ENCODE measurements at places on chromosomes 11 and 22.

- no peak overlapping the region for H3K4me3 ChIP-seq
- H3K27me3 ChIP-seq, result no peaks in the 10 kb centered on the region
- no peaks in the 10 kb centered on the region for H3K36me3 ChIP-seq
Observed at GRCh38 chr11:88520391-88520790, 182.9 kb upstream of the CTSC start.

- DNase-seq, result no peak
- H3K36me3 ChIP-seq, result peaks cover under 1% of the 10 kb centered on the region
- H3K27me3 ChIP-seq, result no peaks in the 10 kb centered on the region
- H3K4me1 ChIP-seq, result no peaks in the 10 kb centered on the region
- no peak overlapping the region for H3K27ac ChIP-seq
- no peak overlapping the region for H3K4me3 ChIP-seq
Observed at GRCh38 chr11:86638673-86639072, 33.7 kb downstream of the ME3 start.

DNA sequence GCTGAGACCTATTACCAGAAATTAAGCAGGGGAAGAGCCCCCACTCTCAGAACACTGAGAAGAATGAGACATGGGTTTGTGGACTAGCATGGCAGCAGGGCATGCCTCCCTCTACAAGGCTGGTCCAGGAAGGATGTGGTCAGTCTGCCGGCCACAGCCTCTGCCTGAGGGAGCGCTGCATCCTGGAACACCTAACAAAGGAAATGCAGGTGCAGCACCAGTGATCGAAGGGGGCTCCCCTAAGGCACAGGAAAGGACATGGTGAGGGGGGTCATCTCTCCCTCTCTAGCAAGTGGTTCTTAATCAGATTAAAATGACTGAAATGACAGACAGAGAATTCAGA, 40.6 kb upstream of the ARL14EP start:
- peaks cover 15% of the 10 kb centered on the region for H3K4me1 ChIP-seq
- H3K36me3 ChIP-seq, result no peaks in the 10 kb centered on the region
- no peak overlapping the region for H3K27ac ChIP-seq
- H3K27me3 ChIP-seq, result no peaks in the 10 kb centered on the region

DNA sequence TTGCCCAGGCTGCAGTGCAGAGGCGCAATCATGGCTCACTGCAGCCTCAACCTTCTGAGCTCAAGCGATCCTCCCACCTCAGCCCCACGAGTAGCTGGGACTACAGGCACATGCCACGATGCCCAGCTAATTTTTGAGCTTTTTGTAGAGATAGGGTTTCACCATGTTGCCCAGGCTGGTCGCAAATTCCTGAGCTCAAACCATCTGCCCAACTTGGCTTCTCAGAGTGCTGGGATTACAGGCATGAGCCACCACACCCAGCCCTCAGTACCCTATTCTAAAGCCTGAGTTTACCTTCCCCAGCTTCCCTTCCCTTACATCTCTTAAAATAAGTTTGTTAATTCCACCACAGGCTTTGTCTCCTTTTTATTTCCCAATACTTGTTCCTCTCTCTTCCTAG, 59.1 kb downstream of the AMBRA1 start:
- DNase-seq, result no peak
- peaks cover 7% of the 10 kb centered on the region for H3K36me3 ChIP-seq
- H3K4me1 ChIP-seq, result no peaks in the 10 kb centered on the region
- no peak overlapping the region for H3K27ac ChIP-seq
- H3K27me3 ChIP-seq, result no peaks in the 10 kb centered on the region
- H3K4me3 ChIP-seq, result no peak overlapping the region

DNA sequence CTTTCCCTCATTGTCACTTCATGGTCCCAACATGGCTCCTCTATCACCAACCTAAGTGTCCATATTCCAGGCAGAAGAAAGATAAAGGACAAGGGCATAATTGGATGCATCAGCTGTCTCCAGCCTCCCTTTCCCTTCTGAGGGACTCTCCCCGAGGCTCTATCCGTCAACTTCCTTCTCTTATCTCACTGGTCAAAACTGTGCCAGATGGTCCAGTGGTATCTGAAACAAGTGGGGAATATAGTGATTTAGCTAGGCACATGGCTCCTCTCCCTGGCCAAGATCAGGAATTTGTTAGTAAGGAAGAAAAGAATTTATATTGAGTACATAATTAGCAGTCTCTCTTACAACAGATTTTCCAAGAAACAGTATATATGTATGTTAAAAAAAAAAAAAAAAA, 12.6 kb upstream of the SPON1 start:
- no peaks in the 10 kb centered on the region for H3K36me3 ChIP-seq
- no peaks in the 10 kb centered on the region for H3K4me1 ChIP-seq
- H3K4me3 ChIP-seq, result no peak overlapping the region
- peaks cover 3% of the 10 kb centered on the region for H3K27me3 ChIP-seq

GRCh38 chr22:29030618-29031226, 30.9 kb downstream of the C22orf31 start:
- peak overlapping the region; percentile 67 for H3K4me3 ChIP-seq
- peaks cover 25% of the 10 kb centered on the region for H3K4me1 ChIP-seq
- H3K27ac ChIP-seq, result no peak overlapping the region
- peak; percentile 42 for DNase-seq
- H3K27me3 ChIP-seq, result peaks cover 6% of the 10 kb centered on the region
- H3K36me3 ChIP-seq, result no peaks in the 10 kb centered on the region

DNA sequence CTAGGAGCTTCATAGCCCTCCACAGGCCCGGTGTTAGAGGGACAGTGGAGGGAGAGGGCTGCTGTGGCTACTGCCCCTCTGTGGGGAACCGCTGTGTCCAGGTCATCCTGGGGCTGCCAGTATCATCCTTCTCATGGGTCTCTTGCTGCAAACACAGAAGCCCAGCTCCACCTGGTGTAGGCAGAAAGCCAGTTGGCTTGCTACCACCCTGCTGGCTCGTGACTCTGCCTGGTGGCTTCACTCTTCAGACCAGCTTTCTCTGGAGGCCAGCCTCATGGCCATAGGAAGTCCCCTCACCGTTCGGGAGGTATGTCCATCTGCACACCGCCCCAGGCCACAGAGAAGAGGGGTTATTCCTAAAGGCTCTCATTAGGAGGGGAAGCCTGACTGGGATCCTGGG, 19.4 kb upstream of the SUSD2 start:
- H3K27ac ChIP-seq, result no peak overlapping the region
- H3K36me3 ChIP-seq, result peaks cover 10% of the 10 kb centered on the region
- DNase-seq, result no peak
- H3K4me3 ChIP-seq, result no peak overlapping the region
- H3K4me1 ChIP-seq, result peaks cover 34% of the 10 kb centered on the region
- H3K27me3 ChIP-seq, result no peaks in the 10 kb centered on the region

- H3K27ac ChIP-seq, result no peak overlapping the region
- no peak for DNase-seq
- no peaks in the 10 kb centered on the region for H3K36me3 ChIP-seq
- no peaks in the 10 kb centered on the region for H3K4me1 ChIP-seq
- no peaks in the 10 kb centered on the region for H3K27me3 ChIP-seq
Observed at GRCh38 chr11:16347928-16348685, 8.2 kb downstream of the SOX6 start.

DNA sequence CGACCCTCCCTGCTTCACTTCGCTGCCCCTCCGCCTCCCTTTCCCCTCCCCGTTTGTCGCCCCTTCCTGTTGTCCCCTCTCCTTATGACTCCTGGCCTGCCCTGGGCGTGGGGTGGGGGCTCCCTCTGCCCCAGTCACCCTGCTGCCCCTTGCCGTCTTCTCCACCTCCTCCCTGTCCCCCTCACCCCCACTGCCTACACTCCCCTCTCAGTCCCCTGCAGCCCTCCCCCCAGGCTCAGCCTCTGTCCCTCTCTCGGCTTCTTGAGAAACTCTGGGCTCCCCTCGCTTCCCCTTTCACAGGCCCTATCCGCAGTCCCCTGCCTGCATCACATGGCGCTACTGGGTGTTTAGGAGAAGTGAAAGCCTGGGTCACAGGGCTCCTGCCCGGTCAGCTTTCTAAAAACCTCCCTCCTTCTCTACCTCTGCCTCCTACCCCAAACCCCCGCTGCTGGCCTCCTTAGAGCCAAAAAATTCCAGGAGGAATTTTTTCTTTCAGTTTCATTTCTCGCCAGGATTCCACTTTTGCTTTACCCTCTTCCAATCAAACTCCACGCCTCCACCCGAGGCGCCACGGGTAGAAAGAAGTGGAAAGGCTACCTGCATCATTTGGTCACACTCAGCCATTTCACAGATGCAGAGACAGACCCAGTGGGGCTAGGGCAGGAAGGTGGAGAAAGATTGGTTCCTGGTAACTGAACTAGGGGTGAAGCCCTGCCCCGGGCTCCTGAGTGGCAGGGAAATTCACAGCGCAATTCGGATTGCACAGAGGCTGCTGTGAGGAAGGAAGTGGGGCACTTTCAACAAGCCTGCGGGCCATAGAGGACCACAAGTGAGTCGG, at the start of gene SLC15A3:
Gene SLC15A3, minus strand, starts transcription at position 273 of the 838 bp plus-strand sequence. CDS start 625 bp downstream, outside the sequence.
- no peak within 1 kb of the TSS for H3K27ac ChIP-seq
- DNase-seq, result peak; percentile 89
- H3K36me3 ChIP-seq, result no peaks in the 10 kb centered on the region
- peak within 1 kb of the TSS; percentile 58 for H3K4me3 ChIP-seq
- peaks cover 71% of the 10 kb centered on the region for H3K27me3 ChIP-seq
- H3K4me1 ChIP-seq, result peaks cover 20% of the 10 kb centered on the region

- H3K27me3 ChIP-seq, result no peaks in the 10 kb centered on the region
- peaks cover 19% of the 10 kb centered on the region for H3K4me1 ChIP-seq
- H3K4me3 ChIP-seq, result peak overlapping the region; percentile 96
- peaks cover 15% of the 10 kb centered on the region for H3K36me3 ChIP-seq
- DNase-seq, result no peak
- H3K27ac ChIP-seq, result peak overlapping the region; percentile 91
Observed at GRCh38 chr22:29768052-29768693, 1.0 kb downstream of the UQCR10 start.

DNA sequence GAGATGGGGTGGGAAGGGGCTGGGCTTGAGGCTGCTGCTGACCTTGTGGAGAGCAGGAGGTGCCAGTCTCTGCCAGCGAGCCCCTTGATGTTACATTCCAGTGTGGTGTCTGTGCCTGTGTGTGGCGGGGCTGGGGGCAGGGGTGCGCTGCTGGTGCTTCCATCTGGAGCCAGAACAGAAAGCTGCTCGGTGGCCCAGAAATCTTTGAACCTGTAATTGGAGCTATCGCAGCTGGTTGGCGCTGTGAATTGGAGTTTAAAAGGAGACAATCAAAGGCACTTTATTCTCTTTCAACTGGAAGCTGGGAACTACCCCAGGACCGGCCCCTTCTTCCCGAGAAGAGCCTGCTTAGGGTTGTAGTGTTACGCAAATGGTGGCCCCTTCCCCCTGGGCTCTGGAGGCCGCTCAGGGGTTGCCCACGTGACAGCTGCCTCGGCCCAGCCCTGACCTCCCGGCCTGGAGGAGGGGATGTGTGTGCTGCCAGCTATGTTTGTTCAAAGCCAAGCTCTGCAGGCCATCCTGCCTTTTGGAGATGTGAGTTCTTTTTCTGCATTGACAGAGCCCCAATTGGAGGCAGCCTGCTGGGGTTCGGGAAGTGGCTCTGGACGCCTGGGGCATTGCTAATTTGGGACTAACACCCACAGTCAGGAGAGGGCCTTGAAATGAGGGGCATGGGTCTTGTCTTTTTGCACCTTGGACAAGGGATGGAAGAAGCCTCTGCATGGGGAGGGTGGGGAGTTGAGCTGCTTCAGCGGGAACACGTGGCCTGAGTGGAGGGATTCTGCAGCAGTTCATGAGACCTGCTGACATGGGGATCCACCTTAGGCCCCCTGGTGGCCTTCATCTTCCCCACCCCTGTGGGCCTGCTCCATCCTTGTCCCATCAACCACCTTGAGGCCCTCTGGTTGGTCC, 14.0 kb upstream of the ARSA start:
- H3K27me3 ChIP-seq, result peaks cover 11% of the 10 kb centered on the region
- no peak overlapping the region for H3K4me3 ChIP-seq
- peak; percentile 44 for DNase-seq
- no peak overlapping the region for H3K27ac ChIP-seq
- no peaks in the 10 kb centered on the region for H3K4me1 ChIP-seq

GRCh38 chr22:21681566-21682370, 16.0 kb downstream of the PPIL2 start:
- DNase-seq, result no peak
- peaks cover 55% of the 10 kb centered on the region for H3K36me3 ChIP-seq
- no peaks in the 10 kb centered on the region for H3K27me3 ChIP-seq
- no peaks in the 10 kb centered on the region for H3K4me1 ChIP-seq

DNA sequence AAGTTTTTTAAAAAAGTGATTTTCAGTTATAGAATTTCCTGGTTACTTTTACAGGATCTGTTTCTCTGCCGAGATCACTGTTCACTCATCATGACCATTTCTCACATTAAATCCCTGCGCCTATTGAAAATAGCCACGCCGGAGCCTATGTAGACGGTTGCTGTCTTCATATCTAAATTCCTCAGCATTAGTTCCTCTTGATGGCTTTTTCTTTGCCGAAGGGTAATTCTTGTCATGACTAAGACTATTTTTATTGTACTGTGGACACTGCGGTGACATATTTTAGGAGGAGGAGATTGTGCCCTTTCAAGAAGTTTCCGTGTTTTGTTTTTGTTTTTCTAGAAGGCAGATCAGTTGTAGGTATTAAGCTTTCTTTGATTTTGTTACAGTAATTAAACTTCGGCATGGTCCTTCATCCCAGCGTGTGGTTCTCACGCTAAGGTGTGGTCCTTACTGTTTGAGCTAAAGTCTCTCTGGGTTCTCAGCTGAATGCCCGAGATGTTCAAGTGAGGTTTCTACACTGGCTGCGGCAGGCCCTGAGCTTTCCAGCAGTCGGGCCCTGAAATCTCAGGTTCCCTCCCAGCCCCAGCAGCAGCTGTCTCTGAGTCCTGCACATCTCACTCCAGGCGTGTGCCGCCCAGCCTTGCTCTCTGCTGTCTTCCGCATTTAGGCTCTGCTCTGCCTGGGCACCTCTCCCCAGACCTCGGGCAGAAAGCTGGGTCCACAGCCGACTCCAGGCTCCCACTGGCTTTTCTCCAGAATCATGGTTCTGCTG, 1110.5 kb downstream of the TBC1D22A start:
- H3K4me1 ChIP-seq, result no peaks in the 10 kb centered on the region
- H3K36me3 ChIP-seq, result no peaks in the 10 kb centered on the region
- DNase-seq, result no peak
- peaks cover 3% of the 10 kb centered on the region for H3K27me3 ChIP-seq

DNA sequence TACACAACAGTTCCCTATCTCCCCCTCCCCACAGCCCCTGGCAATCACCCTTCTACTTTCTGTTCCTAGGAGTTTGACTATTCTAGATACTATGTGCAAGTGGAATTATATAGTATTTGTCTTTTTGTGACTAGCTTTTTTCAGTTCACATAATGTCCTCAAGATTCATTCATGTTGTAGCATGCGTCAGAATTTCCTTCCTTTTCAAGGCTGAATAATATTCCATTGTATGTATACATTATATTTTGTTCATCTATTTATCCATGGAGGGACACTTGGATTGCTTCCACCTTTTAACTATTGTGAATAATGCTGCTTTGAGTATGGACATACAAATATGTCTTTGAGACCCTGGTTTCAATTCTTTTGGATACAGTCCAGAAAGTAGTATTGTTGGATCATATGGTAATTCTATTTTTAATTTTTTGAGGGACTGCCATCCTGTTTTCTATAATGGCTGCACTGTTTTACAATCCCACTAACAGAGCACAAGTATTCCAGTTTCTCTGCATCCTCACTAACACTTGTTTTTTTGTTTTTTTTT, 128.8 kb downstream of the ARHGAP42 start:
- no peaks in the 10 kb centered on the region for H3K4me1 ChIP-seq
- no peak for DNase-seq
- H3K27me3 ChIP-seq, result no peaks in the 10 kb centered on the region
- no peak overlapping the region for H3K4me3 ChIP-seq
- H3K36me3 ChIP-seq, result no peaks in the 10 kb centered on the region

Measured in common myeloid progenitor, CD34-positive (primary cell).